ENCODE measurements at places on chromosomes 7 and 10.

DNA sequence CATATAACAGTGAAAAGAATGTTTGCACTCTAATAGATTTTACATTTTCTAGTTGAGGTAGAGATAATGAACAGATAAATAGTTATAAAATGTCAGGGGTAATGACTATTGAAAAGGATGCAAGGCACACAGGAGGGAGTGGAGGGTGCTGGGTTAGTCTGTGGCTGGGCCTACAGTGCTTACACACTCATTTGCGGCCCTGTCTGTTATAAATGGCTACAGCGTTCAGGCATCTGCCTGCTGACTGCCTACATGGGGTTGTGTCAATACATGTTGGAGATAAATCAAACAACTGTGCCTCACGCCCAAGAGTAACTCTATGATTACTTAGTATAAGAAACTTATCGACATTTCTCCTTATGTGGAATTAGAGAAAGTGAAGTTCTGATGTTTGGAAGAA, 313.3 kb downstream of the ACTR3B start:
- no peak for DNase-seq

GRCh38 chr7:37117292-37117691, 331.4 kb downstream of the ELMO1 start:
- no peak for DNase-seq

DNA sequence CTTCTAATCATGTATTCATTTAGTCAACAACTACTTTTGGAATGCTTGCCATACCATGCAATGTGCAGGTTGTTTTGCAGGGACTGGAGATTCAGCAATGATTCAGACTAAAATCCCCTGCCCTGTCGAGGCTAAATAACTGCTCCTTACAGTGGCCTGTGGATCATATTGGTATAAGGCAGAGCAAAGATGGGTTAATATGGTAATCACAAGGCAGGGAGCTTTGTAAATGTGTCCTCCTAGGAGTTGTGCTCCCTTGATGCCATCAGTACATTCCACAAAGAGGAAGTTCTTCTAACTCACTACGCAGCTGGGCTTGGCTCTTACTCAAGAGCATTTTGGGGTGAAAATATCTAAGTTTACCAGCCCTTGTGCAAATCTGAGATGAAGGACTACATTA, 614 bp upstream of the IFIT2 start:
- DNase-seq: no peak

GRCh38 chr7:140212100-140212881, 35.5 kb upstream of the KDM7A start:
- no peak for DNase-seq

GRCh38 chr10:13993169-13993568, 337.6 kb downstream of the FRMD4A start:
- DNase-seq: no peak

GRCh38 chr7:24788961-24789576, 31.8 kb upstream of the GSDME start:
- no peak for DNase-seq

DNA sequence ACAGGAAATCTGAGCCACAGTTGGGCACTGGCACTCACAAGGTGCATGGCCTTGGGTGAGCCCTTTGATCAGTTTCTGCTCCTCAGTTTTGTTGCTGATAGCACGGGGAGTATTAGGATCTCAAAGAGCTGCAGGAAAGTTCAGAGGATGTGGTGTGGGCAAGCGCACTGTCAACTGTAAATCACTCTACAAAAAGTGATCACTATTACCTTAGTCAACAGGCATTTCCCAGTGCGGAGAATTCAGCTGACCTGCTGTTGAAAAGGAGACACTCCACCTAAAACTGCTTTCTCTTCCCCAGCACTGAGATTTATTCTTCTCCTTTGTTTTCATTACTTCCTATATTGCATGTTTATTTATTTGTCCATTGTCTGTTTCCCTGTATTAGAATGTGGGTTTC, 331.0 kb downstream of the PRPF18 start:
- DNase-seq: no peak

GRCh38 chr7:50285269-50285668, 19.2 kb upstream of the IKZF1 start:
- no peak for DNase-seq

- no peak for DNase-seq
Measured at GRCh38 chr7:101575721-101576120, 53.4 kb downstream of the MYL10 start.

GRCh38 chr7:66894463-66895080, 26.5 kb upstream of the TMEM248 start:
- DNase-seq: no peak

Measured in AG08396 (cell line).